ENCODE measurements at places on chromosomes 11 and 22. TPM values are rescaled to one million over a fixed set of nuclear protein-coding genes. Genes with fewer than 3 reads are reported as not detected.

Gene SLC35F2
- total RNA-seq: 21.2 TPM

Gene ZP1
- 0.72 TPM for total RNA-seq

Gene PATE2
- not detected for total RNA-seq

Gene CRY2
- total RNA-seq: 38.4 TPM

Gene LIPT2
- total RNA-seq: 15.9 TPM

Gene HTR3B
- not detected for total RNA-seq

GRCh38 chr11:2892215-2892966, 6.8 kb upstream of the CDKN1C start:
- DNase-seq: peak; percentile 91

DNA sequence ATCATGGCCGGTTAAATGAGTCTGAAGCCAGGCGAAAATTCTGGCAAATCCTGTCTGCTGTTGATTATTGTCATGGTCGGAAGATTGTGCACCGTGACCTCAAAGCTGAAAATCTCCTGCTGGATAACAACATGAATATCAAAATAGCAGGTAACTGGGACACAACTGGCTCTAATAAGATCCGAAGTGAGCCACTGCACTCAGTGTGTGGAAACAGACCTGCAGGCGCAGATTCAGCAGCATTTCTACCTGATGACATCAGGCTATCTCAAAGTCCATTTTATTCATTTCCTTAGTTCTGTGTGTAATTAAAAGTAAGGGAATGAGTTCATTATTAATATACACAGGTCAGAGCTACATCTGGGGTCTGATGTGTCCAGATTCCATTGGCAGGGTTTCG, 78.2 kb downstream of the PPP2R1B start:
- no peak for DNase-seq

- DNase-seq: no peak
These were observed 10.4 kb downstream of the OR52E6 start for GRCh38 chr11:5831196-5831829.

DNA sequence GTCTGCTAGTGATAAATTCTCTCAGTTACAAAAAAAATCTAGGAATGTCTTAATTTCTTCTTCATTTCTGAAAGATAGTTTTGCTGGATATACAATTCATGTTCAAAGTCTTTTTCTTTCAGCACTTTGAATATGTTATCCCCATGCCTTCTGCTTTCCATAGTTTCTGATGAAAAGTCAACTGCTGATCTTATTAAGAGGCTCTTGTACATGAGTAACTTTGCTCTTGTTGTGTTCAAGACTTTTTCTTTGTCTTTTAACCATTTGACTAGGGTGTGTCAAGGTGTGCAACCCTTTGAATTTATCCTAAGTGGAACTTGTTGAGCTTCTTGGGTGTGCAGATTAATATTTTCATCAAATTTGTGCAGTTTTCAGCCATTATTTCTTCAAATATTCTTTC, 22.1 kb upstream of the ACCSL start:
- DNase-seq: no peak

DNA sequence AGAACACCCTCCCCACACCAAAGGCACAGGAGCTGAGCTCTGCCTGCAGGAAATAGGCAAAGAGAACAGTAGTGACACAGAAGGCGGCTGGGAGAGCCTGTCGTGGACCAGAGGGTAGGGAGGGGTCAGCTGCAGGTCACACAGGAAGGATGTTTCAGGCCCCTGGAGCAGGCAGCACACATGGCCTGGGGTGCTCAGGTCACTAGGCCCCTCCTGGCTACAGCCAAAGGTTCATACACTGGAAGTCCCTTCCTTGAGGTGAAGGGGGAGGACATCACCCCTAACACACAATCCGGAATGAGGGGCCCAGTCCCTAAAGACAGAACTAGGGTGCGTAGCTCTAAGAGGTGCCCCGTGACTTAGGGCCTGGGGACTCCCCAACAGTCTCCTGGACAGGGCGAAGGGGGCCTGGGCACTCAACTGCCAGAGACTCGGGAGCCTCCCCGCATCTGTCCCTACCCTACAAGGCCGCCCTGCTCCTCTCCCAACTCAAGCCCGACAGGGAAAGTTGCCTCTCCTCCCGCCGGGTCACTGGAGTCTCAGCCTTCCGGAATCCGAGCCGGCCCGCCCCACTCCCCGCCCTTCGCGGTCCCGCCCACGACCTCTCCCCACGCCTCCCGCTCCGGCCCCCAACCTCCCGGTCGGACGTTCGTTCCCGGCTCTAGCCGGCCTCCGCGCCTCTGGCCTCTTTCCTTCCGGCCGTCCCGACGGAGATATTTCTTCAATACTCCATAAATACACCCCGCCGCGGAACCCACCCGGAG, at the start of gene CYB5R2:
Gene CYB5R2, minus strand, starts transcription at position 541 of the 764 bp plus-strand sequence. CDS start 675 bp downstream, outside the sequence.
- peak; percentile 80 for DNase-seq

Measured in stomach (tissue), 19 donors.